ENCODE measurements at places on chromosomes 16 and 17.

- DNase-seq: no peak
Measured at GRCh38 chr16:56956076-56956475, 5.7 kb upstream of the CETP start.

- no peak for DNase-seq
Measured at GRCh38 chr16:7689234-7689633, 356.6 kb downstream of the RBFOX1 start.

DNA sequence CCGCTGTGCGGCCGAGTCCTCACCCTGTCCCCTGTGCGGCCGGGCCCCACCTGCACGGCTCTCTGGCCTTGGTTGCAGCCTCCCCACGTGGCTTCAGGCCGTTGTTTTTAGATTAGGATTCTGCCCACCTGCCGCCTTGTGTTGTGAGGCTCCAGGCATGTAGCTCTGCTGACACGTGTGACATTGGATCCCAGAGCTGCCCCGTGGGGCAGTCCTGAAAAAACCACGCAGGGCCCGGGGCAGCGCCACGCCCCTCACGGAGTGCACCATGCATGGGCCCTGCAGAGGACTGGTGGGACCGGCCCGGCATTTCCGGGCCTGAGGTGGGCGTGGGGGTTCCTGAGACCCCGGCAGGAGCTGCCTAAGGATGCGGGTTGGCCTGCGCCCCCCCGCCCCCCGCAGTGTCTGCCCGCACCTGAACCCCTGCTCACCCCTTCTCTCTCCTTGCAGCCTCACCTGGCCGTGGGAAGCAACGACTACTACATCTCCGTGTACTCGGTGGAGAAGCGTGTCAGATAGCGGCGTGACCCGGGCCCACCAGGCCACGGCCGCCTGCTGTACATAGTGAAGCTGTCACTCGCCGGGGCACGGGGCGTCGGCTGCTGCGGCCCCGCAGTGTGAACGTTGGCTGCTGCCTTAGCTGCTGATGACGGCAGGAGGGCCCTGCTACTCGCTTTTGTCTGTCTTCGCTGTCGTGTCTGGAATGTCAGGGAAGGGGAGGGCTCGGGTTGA is 27.7 kb upstream of the CHMP6 start:
- DNase-seq: no peak

- DNase-seq: no peak
Measured at GRCh38 chr17:31532526-31532925, 141.1 kb downstream of the RAB11FIP4 start.
